GM23338 (cell line): ENCODE measurements at places on chromosomes 4 and X.

- DNase-seq: no peak
Observed at GRCh38 chrX:35445912-35446311, 352.2 kb upstream of the MAGEB16 start.

GRCh38 chr4:7659429-7660175, 224.9 kb upstream of the PSAPL1 start:
- no peak for DNase-seq

DNA sequence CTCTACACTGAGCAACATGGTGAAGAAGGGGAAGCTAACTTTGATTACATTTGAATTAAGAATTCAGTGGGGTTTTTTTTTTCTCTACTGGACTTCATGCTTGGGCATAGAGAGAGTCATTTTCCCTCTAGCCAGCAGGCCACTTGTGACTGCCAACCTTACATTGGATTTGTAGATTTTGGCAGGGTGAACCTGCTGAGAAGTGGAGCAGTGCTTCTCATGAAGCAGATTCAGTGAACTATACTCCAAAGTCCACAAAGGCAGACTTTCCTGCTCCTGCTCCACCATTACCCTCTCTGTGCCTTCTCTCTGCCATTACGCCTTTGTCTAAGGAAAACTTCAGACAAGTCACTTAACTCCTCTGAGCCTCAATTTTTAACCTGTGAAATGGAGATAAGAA, 69.9 kb downstream of the PAK3 start:
- DNase-seq: no peak

DNA sequence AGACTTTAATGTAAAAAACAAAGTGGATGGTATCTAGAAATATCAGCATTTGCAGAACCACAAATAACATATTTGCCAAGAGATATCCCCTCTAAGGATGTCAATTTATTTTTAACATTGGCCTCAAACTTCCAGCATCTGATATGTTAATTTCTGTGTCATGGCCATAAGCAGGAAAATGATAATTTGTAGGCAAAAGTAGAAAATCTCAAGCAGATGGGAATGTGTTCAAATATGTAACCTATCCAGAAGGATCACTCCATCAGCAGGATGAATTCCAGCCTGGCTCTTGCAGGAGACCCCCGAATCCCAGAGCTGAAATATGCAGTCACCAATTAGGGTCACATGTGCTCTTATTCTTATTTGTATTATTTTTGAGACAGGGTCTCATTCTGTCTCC, 55.4 kb upstream of the PRKX start:
- DNase-seq: no peak

- DNase-seq: no peak
Observed at GRCh38 chr4:25110527-25111329, 49.5 kb downstream of the SEPSECS start.

DNA sequence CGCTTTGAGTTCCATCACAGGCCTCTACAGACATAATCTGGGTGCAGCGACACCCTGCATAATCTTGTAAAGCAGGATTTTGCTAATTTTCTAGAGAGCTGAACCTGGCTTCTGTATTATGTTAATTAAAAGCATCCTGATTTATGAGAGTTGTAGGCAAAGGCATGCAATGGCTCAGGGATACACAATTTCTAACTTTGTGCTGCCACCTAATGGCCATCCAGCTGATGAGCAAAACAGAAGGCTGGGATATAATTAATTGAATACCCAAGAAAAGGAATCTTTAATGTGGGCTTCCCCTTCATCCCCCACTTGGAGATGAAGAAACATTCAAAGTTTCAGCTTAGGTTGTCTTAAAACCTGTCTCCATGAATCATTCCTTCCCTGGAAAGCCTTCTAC, 78.1 kb downstream of the BMP15 start:
- peak; percentile 49 for DNase-seq

DNA sequence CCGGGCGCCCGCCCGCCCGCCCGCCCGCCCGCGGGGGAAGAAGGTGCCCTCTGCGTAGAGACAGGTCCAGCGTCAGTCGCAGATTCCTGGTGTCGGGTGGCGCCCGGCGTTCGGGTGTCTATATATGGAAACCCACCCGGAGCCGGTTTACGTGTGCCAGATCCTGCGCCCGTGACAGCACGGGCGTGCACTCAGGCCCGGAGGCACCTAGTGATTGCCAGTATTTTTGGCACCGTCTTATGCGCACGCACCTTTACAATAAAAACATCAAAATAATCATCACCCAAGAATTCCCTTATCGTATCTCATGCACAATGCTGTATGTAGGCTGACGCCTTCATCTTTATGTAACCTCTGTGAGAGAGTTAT, 519 bp downstream of the SLC25A4 start:
- DNase-seq: no peak

DNA sequence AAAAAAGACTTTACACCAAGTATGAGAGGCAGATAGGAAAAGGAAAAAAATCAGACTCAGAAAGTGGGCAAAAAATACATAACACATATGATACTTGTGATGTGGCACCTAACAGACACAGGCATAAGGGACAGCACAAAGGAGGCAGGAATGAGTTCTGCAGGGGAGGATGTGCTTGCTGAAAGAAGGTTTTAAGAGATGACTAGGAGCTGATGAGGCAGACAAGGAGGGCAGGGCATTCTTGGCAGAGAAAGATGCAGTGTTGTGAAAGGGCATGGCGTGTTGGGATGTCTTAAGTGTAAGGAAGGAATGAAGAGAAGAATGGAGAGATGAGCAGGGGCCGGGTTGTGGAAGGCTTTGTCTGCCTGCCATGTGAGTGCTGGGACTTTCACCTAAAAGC, 49.7 kb upstream of the TMEM154 start:
- no peak for DNase-seq

GRCh38 chr4:152160225-152160800, 375.6 kb downstream of the FBXW7 start:
- no peak for DNase-seq
